Stimulated activated CD8-positive, alpha-beta memory T cell treated with anti-CD3 and anti-CD28 coated beads, Interleukin-15, amount 100 ng/mL, for 48 hours (primary cell): ENCODE measurements at places on chromosomes 12 and 14.

DNA sequence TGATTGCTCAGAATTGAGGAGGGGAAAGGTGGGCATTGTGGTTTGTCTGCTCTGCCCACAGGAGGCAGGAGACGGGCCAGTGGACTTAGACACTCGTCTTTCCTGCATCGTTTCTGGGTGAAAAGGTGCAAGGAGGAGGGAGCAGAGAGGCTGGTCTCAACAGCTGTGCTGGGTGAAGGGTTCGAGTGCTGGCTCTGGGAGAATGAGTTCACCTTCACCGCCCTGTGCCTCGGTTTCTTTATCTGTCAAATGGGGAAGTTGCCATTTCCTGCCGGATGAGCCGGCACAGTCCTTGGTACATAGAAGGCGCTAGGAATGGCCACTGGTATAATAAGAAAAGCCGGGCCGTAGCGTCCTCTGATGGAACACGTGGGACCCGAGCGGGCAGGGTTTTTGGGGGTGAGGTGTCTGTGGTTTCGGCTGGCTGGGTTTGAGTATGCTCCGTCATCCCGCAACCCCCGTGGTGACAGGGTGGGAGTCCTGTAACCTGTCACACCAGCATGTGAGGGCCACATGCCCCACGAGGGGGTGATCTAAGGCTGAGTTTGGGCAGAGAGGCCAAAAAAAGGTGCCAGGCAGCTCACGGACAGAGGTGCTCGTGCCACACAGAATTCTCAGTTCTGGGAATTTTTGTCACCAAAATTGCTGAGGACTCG, 7.3 kb downstream of the BCL7A start:
- peak; percentile 66 for DNase-seq

- DNase-seq: no peak
Measured at GRCh38 chr12:114671443-114672411, 12.2 kb downstream of the TBX3 start.

DNA sequence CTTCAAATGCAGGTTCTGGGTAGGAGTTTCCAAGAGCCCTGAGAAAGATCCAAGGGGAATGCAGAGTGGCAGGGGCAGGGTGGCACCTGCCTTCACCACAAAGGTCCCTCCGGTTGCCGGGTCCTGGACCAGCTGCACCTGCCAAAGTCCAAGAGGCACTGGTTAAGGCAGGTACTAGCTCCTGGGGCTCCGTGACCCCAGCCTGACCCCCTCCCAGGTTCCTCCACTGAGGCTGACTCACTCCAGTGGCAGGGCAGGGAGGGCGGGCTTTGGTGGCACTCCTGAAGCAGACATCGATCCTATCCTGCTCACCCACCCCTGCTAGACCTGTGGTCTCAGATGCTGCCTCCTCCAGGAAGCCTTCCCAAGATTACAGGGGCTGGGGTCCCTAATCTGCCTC, 11.4 kb downstream of the RPS6KL1 start:
- DNase-seq: no peak

GRCh38 chr14:85333313-85333712, 196.6 kb upstream of the FLRT2 start:
- no peak for DNase-seq

DNA sequence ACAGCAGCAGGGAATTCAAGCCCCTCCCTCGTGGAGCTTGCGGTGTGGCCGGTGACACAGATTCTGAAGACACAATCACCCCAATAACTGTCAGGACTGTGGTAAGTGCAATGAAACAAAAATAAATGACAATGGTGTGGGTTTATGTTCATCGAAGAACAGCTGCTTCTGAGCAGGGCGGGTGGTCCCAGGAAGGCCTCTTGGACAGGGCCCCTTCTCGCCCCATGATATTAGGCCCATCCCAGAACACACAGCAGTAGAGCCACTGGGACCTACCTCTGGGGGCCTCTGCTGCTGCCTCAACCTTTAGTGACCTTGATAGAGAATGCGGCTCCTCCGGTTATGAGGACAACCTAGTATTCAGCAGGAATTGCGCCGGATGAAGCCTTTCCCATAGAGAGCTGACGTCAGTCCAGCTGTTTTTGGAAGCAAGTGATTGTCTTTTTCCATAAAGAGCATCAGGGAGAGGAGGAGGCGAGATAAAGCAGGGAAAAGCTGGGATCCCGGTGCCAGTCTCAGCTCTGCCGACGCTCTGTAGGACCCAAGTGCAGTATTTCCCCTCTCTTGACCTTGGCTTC, 84.1 kb upstream of the BCL11B start:
- DNase-seq: no peak

DNA sequence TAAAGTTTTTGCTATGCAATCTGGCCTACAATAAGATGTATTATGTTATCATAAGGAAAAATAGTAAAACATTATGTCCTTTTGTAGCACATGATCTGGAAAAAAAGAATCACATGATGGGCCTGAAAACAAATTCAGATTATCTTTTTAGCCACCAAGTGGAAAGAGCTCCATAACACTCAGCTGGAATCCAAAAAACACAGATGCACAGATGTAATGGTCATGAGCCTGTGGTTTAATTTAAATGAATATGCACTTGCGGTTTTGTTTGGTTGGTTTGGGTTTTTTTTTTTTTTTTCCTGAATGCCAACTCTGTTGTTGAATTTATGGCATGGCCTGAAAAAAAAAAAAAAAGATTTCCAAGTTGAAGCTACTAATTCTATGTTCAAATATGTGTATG, 4.1 kb downstream of the KCNC2 start:
- DNase-seq: no peak

DNA sequence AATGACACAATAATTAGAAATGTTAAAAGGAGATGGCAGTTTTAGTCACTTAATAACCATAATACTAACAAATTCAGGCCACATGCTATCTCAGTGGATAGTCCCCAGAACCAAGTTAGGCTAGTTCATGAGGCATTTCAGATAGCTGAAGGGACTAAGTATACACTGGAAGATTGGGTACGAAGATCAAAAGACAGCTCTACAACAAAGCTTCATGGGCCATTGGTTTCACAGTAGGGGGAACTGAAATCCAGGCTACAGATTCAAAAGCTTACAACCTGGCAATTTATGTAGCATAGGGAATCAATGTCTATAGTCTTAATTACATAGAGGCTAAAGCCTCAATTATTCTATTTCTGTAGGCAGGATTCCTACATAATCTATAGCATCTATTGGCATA, 343.0 kb downstream of the RGS6 start:
- no peak for DNase-seq

DNA sequence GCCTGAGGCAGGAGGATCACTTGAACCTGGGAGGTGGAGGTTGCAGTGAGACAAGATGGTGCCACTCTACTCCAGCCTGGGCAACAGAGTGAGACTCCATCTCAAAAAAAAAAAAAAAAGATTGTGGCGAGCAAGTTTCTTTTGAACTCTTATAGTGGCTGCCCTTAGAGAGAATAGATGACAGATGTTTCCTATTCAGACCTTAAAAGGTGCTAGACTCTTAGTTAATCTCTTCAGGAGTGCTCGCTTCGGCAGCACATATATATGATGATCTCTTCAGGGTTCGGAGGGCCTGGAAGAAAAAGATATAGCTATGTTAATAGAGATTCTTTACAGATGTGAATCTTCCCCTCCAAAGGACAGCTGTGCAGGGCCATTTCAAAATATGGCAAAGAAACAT, 73.1 kb upstream of the AMN1 start:
- DNase-seq: no peak
